Kasumi-1 (cell line): ENCODE measurements at places on chromosomes 3 and 15.

DNA sequence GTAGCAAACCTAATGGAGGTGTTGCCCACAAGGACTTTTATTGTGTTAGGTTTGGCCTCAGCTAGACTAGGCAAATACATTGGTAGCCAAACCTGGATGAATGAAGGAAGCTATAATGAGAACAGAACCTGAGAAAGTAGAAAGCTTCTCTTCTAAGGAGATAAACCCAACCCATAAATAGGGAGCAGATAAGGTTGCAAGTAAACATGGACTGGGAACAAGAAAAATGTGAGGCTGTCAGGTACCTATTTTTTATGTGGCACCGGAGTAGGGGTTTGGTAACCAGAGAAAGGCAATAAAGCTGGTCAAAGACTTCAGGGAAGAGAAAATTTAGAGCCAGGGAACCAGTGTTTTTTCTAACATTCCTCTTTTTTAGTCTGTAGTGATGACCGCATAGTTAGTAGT lies 25.0 kb downstream of the ZNF654 start:
- no peak for DNase-seq

GRCh38 chr3:56119575-56120349 lies 348.5 kb downstream of the ERC2 start:
- no peak for DNase-seq

DNA sequence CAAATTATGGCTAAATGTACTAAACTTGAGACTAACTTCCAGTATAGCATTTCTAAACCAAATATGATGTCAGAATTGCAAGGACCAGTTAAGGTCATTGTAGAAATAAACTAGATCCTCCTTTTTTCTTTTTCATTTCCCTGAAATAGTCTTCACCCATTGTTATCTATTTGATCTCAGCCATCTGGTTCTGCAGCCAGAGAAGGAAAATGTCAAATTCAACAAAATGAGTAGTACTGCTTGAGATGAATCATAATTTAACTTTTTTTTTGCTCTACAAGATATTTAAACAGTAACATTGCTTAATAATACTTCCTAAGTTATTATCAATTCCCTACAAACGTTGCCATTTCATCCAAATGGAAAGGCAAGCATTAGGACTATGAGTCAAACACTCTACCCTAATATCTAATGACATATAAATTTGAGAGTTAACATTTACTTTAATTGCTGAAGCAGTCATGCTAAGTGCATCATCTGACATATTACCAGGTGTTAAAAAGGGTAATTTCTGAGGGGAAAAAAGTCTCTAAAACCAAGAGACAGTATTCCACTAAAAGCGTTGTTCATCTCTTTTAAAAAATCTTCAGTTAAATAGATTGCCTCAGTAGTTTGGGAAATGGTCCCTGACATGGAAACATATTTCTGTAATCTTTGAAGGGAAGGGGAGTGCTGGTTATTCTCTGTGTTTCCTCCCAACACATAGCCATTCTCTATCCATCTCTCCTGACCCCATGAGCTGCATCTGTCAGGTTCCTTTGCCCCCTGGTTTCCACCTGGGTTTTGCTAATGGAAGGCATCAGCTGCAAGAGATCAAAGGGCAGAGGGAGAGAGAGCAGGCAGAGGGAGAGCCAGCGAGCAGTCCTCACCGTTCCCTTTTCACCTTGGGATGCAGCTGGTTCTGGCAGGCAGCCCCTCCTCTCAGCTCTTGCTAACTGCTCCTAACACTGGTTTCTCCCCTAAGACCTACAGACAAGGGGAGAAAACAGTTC lies 138.5 kb downstream of the ARPP21 start:
- DNase-seq = no peak

DNA sequence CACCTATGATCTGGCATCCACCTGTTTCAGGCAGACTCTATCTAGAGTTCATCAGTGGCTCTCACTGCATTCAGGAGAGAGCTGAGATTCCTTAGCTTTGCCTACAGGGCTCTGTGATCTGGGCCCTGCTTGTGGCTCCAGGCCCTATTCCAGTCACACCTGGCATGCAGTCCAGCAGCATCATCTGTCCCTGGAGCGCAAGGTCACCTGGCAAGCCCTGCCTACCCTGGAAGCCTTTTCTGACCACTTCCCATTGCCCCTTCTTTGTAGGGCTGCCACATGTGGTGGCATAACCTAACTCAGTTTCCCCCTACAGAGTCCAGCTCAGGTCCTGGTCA lies 115.1 kb upstream of the PLXNA1 start:
- no peak for DNase-seq

- DNase-seq = no peak
These were observed 143.6 kb downstream of the OTOL1 start for GRCh38 chr3:161640181-161640580.

- no peak for DNase-seq
These were observed 48.0 kb downstream of the ZNF445 start for GRCh38 chr3:44429459-44429858.

- DNase-seq = no peak
These were observed 6.6 kb downstream of the TMEM212 start for GRCh38 chr3:171849617-171850319.

DNA sequence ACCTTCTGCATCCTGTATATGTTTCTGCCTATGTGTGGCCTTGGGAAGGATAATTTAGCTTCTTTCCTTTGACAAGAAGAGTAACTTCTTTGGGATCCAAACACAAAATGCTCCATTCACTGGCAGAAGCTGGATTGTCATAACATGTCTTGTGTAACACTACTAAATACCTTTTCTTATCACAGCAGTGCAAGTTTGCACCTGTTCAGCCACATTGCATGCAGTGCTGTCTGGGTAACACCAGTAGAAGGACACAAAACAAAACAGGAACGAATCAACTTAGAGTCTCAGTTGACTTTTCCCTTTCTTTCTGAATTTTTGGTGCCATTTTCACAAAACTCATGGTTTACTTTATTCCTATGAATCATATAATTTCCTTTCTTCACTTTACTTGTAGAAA lies 43.6 kb upstream of the TNIK start:
- DNase-seq = no peak

DNA sequence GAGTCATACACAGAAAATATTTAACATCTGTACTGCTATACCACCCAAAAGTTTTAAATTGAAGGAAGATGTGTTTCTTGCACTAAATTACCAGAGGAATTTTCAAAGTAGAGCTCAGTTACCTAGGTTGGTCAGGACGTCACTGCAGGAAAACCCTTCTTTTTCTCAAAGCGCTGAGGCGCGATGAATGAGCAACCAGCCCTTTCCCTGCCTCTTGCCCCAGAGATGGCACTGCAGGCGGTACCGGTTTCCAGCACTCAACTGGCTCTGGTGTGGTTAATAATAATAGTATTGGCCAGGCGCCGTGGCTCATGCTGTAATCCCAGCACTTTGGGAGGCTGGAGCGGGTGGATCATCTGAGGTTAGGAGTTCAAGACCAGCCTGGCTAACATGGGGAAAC lies 49.3 kb downstream of the HES1 start:
- DNase-seq = no peak

DNA sequence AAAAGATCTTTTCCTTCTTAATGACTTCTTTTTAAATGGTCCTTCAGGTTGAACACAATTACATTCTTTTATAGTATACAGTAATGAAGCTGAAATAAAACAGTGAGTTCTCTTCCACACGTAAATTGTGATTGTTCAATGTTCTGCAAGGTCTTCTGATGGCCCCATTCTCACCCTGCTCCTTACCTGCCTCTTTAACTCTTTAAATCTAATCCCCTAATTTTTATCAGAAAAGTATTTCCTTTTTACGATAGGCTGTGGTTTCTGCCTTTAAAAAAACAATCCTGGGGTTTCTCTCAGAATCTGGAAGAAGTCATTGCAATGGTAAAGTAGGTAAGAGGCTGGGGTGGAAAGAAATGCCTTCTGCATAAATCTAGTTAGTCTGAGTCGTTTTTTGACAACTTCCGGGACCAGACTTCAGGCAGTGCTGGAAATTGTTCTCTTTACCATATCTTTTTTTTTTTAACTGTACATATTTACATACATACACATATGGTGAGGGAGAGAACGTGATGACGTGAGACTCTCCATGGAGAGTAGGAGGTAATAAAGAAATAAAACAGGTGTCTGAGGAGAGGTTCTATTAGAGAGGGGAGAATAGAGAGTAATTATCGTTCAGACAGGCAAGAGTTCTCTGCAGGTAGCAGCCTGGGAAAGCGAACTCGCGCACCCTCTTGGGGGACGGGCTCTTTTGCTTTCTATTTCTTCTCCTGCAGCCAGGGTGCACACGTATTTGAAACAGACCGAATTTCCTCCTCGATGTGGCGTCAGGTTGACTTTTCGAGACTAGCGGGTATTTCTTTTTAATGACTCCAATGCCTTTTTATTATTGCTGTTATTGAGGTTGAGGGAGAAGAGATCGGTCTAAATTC lies at the start of gene SIDT1:
TSS of gene SIDT1 (plus strand) at position 730 of the 872 bp plus-strand sequence. CDS start 467 bp downstream, outside the sequence.
- DNase-seq = peak; percentile 72

DNA sequence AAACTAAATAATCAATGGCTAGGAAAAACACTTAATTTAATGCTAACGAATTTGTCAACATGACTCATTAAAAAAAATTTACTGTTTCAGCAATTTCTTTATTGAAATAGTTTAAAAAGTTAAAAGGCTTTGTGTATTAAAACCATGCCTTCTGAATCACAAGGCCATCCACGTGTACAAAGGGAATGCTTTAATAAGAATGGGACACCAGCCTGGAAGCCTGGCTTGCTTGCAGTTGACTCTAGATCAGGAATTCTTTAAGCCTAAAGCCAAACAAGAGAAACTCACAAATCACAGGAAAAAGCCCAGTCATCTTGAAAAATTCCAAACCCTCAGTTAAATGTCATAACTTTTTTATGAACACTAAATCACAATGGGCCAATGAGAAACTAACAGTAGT lies 137.6 kb downstream of the PEAK1 start:
- DNase-seq = no peak

GRCh38 chr15:85462029-85462428 lies 81.6 kb downstream of the AKAP13 start:
- no peak for DNase-seq

- no peak for DNase-seq
These were observed 61.3 kb downstream of the LRRC3B start for GRCh38 chr3:26683902-26684301.

DNA sequence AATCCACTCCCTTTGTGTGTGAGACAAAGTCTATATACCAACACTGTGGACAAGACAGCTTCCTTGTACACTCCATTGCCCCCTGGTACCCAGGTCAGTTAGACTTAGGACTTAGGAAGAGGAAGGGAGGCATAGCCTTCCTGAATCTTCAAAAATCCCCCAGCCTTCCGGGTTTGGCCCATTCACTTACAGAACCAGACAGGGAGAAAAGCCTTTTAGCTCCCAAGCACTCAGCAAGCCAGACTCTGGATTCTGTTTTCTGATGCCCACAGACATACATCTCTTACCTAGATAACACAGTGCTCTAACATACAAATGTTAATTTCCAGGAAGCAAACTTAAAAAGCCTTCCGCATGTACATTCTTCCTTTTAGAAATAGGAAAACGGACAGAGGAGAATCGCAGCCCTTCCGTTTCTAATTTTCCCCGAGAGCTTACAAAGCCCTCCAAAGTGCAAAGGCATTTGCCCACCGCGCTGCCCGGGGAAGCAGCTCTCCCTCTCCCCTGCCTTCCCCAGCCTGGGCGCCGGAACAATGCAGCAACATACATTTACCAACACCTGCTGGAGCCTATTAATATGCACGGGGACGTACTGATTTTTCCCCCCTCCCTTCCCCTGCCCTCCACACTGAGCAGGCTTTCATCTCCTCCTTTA lies 442.0 kb downstream of the MAGI1 start:
- DNase-seq = no peak

- peak; percentile 72 for DNase-seq
These were observed 89.7 kb downstream of the AQP9 start for GRCh38 chr15:58227706-58228543.

GRCh38 chr15:86892774-86893449 lies 813.2 kb downstream of the AGBL1 start:
- DNase-seq = no peak

- DNase-seq = no peak
These were observed 11.9 kb upstream of the LRTM1 start for GRCh38 chr3:54939557-54940300.

GRCh38 chr3:57967590-57967989 lies 40.6 kb upstream of the FLNB start:
- no peak for DNase-seq

DNA sequence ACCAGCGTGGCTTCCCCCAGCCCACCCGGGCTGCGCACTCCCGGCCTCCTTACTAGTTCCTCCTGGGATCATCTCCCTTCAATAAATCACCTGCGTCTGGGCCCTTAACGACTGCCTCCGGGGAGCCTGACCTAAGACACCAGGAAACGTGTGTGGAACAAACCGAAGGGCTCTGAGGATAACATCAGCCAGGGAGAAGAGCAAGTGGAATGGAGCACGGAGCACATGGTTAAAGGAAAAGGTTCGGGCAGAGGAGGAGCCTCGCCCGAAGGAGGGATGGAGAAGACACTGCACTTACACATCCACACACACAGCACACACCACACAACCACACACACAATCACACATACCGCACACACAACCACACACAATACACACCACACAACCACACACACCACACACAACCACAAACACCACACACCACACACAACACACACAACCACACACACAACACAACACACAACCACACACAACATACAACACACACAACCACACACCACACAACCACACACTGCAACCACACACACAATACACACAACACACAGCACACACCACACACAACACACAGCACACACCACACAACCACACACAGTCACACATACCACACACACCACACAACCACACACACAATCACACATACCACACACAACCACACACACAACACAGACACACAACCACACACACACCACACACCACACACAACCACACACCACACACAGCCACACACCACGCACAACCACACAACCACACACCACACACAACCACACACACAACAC lies 24.7 kb downstream of the CPN2 start:
- no peak for DNase-seq

DNA sequence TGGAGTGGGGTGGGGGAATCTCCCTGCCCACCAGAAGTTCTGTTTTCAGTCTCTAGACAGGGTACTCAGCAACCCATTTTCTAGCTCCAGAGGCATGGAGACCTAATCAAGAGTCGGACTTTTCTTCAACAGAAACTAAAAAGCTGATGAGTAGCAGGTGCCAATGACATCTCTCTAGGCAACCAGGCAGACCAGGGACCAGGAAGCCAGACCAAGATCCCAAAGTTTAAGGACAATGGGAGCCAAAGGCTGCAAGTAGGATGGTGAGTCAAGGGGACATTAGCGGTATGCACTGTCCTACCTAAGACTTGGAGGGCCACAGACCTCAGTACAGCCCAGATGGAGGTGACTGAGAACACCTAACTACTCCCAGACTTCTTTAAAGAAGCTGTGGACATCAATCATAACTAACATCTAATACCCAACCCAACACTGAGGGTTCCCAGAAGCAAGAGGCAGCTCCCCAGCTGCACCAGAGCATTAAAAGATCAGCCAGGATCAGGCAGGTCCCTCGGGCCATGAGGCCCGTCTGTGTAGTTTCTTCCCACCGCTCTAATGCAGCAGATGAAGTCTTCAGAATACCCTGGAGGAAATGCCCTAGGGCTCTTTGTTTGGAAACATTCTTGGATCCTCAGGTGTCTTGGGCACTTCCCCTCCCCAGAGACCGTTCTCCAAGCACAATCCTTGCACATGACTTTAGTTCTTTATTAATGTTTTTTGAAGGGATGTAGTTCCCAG lies 979 bp downstream of the CCDC71 start:
- no peak for DNase-seq
